H4 (cell line): ENCODE measurements at places on chromosomes 12 and 14.
A peak's percentile ranks its signal among the peaks of the same experiment; 100 is the strongest.

DNA sequence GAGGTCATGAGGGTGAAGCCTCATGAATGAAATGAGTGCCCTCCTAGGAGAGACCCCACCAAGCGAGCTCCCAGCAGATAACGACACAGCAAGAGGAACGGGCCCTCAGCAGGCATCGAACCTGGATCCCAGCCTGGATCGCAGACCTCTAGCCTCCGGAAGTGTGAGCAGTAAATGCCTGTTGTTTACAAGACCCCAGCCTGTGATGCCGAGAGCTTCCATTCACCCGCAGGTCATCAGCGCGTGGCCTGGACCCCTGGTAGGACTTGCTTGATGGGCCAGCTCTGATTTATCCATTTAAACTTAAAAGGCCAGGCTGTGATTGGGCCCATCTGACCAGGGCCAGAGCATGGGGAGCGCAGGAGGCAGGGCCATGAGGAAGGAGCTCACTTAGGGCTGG, 7.0 kb downstream of the TMEM179 start:
- no peak for DNase-seq

GRCh38 chr12:130401703-130402102, 64.0 kb downstream of the PIWIL1 start:
- peak; percentile 13 for DNase-seq

DNA sequence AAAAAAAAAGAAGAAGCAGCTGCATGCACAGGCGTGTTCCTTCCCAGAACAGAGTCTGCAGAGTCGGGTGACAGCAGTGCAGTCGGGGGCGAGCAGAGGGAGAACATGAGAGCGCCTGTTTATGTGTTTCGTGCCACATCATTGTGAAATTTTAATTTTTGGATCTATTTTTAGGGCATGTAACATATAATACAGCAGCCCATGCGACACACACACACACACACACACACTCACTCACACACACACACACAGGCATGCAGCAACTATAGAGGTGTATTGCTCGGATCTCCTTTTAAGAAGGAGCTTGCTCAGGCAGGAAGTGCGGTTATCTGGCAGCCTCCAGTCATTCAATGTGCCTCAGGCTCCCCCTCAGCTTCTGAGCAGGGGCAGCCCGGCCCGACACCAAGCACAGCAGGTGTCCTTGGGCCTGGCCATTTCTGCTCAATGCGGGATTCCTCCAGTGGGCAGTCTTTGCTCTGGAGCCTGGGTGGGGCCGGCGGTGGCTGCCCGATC, 71.8 kb downstream of the ZNF664 start:
- DNase-seq = no peak

DNA sequence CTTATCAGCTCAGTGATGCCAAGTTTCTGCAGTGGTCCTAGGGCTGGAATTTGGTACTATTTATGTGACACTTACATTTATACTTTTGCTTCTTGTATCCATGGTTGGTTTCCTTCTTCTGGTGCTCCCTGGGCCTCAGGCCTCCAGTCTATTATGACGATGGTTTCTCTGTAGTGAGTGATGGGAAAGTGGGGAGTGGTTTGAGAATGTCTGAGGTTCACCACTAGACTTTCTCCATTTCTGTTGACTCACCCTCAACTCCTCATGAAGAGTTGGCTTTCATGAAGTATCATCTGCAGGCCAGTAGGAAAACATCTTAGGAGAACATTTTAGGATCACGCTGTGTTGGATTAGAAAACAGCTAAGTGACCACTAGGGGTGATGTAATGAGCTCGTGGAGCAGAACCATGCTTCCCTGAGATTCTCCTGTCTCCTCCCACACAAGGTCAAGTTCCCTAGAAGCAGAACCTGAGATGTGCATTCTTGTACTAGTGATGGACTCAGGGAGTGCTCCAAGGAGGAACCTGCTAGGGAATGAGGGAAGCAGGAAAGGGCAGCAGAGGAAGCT, 32.1 kb downstream of the RPH3A start:
- no peak for DNase-seq

DNA sequence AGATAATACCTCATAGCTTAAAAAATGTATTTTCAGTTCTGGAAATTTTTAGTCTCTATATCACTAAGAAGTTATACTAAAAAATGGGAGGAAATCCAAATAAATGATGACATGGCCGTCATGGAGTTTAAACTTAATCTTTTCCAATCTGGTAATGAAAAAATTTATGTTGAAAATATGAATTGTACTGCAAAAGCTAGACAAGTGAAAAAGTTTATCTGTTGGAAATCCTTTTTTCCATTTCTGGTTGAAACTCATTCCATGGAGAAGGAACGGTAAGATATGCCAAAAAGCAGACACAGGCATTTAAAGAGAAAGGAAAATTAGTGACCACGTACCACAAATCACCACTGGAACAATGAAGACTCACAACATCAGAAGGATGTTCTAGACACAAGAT, 314.2 kb upstream of the PRICKLE1 start:
- no peak for DNase-seq

- DNase-seq = no peak
These were observed 50.6 kb downstream of the FOXA1 start for GRCh38 chr14:37544407-37544806.
